Activated T-cell treated with anti-CD3 and anti-CD28 coated beads, Interleukin-2, amount 50 U/mL, for 4 hours (primary cell): ENCODE measurements at places on chromosomes 7 and 10. TPM values are rescaled to one million over a fixed set of nuclear protein-coding genes. Genes with fewer than 3 reads are reported as not detected.

DNA sequence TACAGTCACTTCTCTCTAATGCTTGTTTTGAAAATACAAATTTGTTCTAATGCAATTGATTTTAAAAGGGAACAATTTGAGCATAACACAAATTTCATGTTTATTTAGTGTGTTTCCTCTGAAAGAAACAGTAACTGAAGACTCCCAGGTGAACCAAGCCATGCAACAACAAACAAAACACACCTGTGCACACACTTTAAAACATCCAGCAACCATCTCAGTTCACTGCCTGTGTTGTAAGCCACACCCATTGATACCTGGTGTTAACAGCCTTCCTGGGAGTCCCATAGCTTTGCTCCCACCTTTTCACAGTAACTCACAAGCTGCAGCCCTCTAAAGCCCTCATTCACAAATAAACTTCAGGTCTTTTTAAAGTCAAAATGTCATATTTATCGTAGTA lies 89.3 kb downstream of the DOCK4 start:
- DNase-seq = no peak

DNA sequence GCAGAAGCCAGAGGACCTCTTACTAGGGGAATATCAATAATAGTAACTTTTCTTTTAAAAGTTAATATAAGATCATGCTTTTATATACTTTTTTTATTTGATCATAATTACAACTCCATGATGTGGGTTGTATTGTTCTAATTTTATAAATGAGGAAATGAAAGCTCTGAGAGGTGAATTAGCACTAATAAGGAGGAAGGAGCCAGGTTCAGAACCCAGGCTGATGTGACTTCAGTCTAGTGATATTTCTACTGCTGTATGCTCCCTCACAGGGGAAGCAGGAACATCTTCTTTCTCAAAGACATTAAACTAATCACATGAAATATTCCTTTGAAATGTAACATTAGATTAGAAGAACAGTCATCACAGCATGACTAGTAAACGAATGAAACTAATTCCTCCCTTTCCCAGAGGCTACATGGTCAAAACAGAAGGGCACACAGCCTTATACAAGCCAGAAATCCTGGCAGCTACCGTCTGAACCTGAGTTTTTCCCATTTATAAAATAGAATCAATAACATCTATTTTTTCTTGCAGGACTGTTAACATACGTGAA lies 81.4 kb upstream of the GJD4 start:
- DNase-seq = no peak

- no peak for DNase-seq
Measured at GRCh38 chr7:89049043-89049442, 253.5 kb upstream of the TEX47 start.

DNA sequence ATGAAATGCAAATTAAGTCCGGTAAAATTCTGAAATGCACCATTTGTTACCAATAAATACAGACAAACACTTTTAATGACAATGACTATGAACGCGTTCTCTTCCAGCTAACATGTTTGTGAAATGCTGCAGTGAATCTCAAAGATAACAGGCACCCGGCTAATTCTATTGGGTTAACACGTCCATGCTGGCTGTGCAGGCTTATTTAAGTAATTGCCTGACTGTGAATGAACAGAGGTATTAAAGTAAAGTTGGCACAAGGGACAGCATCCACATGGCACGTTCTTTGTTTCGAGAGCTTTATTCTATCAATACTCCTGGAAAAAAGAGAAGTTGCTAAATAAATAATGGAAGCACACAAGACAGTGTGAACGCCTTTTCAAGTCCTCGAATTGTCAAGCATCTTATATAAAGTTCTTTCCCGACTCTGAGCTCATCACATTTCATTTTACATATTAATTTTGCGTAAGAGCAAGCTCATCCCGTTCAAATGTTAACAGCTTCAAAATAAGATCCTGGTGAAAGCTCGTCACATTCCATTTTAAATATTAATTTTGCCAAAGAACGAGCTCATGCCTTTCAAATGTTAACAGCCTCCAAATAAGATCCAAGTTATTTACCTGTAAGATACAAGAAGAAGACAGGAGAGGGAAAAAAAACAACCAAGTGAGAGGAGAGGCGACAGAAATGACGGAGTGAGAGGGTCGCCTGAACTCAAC lies 111.3 kb upstream of the RHEB start:
- no peak for DNase-seq

GRCh38 chr7:143005632-143006260 lies 21.2 kb downstream of the OR9A2 start:
- no peak for DNase-seq

GRCh38 chr10:34187201-34187600 lies 627.9 kb downstream of the PARD3 start:
- no peak for DNase-seq

- no peak for DNase-seq
Measured at GRCh38 chr10:114281461-114281860, 42.4 kb downstream of the VWA2 start.

- DNase-seq = peak; percentile 15
Measured at GRCh38 chr10:124917428-124918190, 24.3 kb upstream of the ZRANB1 start.

GRCh38 chr7:78041423-78041822 lies 242.8 kb downstream of the PHTF2 start:
- no peak for DNase-seq

DNA sequence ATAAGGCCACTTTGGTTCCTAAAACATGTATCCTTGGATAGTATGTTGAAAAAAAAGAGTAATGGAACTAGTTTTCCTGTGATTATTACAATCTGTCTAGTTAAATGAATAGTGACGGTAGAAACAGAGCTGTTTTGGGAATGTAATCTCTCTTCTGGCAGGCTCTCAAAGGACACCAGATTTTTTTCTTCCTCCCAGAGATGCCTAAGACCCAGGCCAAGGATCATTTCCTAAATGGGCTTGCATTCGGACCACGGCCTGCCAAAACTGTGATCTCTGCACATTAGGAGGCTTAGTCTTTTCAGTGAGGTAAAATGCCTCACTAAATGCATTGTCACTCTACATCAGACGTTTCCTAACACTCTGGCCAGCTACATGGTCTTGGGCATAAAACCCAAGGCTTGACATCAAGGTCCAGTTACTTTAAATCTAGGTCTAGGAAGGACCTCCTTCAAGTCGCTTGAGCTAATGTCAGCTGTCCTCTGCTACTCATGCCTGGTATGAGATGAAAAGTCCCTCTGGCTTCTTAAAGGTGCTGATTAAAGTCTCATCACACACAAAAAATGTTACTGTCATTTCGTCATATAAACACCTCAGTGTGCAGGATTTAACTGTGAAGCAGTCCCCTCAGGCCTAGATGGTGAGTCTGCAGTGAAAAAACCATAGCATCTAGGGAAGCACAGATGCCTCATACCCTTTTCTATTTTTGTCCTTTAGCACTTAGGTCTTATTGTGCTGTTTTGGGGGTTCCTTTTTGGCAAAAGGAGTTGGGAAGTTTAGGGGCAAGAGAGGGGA lies 47.7 kb downstream of the DLD start:
- no peak for DNase-seq

DNA sequence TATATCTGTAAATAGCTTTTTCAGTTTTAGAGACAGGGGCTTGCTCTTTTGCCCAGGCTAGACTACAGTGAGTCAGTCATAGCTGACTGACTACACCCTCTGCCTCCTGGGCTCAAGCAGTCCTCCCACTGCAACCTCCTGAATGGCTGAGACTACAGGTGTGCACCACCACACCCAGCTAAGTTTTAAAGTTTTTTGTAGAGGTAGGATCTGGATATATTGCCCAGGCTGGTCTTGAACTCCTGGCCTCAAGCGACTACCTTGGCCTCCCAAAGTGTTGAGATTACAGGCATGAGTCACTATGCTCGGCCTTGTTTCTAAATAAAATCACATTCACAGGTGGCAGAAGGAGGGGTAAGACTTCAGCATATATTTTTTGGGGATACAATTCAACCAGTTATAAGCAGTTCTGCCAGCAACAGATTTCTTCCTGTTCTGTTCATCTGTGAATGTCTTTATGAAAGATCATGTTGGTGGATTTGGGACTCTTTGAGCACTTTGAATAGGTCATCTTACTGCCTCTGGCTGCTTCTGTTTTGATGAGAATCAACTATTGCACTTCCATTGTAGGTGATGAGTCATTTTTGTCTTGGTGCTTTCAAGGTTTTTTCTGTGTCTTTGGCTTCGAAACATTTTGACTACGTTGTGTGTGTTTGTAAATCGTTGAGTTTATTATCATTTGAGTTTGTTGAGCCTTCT lies 15.7 kb downstream of the RBM33 start:
- DNase-seq = no peak

DNA sequence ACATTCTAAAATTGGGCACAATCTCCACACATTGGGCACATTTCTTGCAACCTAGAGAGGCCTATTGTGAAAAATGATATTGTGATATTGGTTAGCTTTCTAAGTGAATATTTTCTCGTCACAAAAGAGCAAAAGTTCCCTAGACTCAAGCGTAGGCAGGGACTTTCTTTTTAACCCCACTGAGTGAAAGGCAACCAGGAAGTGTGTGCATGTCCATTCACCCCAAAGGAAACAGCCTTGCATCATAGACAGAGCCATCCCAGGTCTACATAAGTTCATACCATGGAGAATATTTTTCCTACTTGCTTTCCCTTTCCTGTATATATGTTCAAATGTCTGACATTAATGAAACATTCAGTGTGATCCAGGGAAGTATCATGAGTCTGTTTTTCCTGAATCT lies 84.2 kb upstream of the AGBL3 start:
- no peak for DNase-seq

- no peak for DNase-seq
Measured at GRCh38 chr7:90715067-90715466, 118.9 kb downstream of the CDK14 start.

- DNase-seq = no peak
Measured at GRCh38 chr7:23213755-23214154, 31.9 kb downstream of the NUP42 start.

DNA sequence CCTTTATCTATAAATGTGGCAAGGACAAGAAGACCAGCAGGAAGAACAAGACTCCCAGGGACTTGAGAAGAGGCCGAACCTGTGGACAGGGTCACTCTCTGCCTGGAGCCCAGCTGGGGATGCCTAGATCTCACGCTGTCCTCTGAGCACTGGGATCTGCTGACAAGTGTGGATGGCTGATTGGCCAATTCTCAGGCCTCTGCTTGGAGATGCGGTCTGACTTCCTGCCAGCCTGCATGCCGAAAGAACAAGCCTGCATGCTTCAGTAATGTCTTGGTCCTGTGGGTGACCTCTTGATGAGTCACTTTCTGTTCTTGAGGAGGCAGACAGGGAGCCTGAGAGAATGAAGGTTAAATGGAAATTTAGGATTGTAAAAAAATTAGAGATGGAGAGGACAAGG lies 84.7 kb downstream of the TMEM178B start:
- no peak for DNase-seq

DNA sequence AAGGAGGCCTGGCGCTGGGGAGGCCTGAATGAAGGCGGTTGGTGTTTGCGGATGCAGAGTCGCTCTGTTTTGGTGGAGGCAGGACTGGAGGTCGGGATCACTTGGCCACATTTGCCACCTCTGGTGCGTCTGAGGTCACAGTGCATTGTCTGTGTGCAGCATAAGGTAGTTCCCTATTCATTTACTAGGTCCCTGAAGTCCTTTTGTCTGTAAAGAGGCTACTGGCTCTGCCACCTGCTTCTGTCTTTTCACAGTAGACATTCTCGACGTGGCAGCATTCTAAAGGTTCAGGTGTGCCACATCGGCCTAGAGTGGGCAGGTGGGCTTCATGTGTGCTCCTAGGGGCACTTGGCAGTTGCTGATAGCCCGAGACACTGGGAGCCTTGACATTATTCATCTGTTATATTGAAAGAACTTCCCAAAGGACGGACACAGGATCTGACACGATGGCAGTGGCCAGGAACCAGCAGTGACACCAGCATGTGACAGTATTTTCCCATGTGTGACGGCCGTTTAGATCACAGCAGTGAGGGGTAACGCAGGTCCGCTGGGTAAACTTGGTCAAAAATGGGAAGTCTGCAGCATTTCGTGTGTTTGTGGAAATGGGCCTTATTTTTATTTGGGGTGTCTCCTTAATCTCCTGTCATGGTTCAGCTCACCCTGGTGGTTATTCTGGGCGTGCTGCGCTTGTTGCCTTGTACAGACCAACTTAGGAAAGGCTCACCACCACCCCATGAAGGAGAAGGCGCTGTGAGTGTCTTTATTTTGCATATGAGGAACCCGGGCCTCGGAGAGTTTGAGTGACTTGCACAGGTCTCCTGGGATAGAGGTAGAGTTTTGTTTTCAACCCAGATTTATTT lies 5.9 kb downstream of the MGMT start:
- DNase-seq = no peak

Gene CYP26C1
- not detected for total RNA-seq

Gene CHRM2
- total RNA-seq = not detected

Gene SFTPA1
- total RNA-seq = 3.1 TPM

Gene FEZF1
- not detected for total RNA-seq

Gene ARHGEF5
- total RNA-seq = 4.8 TPM

Gene MACC1
- total RNA-seq = 0.34 TPM

Gene HOXA5
- not detected for total RNA-seq

Gene PIK3AP1
- 5.7 TPM for total RNA-seq

Gene SVIL
- 11.1 TPM for total RNA-seq

Gene SLC26A4
- 0.68 TPM for total RNA-seq

Gene MLXIPL
- 0.43 TPM for total RNA-seq

Gene TAS2R41
- total RNA-seq = not detected
